ENCODE measurements at places on chromosomes 4 and X.

- H3K27ac ChIP-seq: no peak overlapping the region
- no peaks in the 10 kb centered on the region for H3K27me3 ChIP-seq
- DNase-seq: no peak
- no peaks in the 10 kb centered on the region for H3K36me3 ChIP-seq
- H3K4me3 ChIP-seq: no peak overlapping the region
- no peaks in the 10 kb centered on the region for H3K4me1 ChIP-seq
Observed at GRCh38 chr4:22417408-22417807, 98.5 kb downstream of the ADGRA3 start.

GRCh38 chr4:96827086-96827485 lies 987.2 kb downstream of the PDHA2 start:
- H3K4me3 ChIP-seq: no peak overlapping the region
- no peaks in the 10 kb centered on the region for H3K36me3 ChIP-seq
- no peak overlapping the region for H3K27ac ChIP-seq
- peaks cover 1% of the 10 kb centered on the region for H3K4me1 ChIP-seq

GRCh38 chr4:176300565-176300964 lies 19.2 kb upstream of the SPCS3 start:
- no peaks in the 10 kb centered on the region for H3K27me3 ChIP-seq
- H3K36me3 ChIP-seq: no peaks in the 10 kb centered on the region
- H3K4me1 ChIP-seq: no peaks in the 10 kb centered on the region

DNA sequence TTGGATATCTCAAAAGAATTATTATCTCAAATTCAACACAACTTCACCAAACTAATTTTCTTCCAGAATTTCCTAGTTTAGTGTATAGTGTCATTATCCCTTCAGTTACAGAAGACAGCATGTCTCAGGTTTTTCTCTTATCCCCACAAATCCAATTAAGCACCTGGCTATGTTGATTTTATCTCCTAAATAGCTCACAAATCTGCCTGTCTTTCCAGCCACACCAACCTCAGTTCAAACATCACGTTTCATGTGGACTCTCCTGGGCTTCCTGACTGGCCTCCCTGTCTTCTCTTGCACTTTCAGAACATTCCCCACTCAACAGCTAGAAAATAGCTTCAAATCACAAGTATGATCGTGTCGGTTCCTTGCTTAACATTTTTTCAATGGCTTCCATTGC lies 14.8 kb downstream of the STK32B start:
- no peaks in the 10 kb centered on the region for H3K4me1 ChIP-seq
- no peak for DNase-seq
- H3K27ac ChIP-seq: no peak overlapping the region
- H3K4me3 ChIP-seq: no peak overlapping the region
- no peaks in the 10 kb centered on the region for H3K27me3 ChIP-seq
- no peaks in the 10 kb centered on the region for H3K36me3 ChIP-seq

DNA sequence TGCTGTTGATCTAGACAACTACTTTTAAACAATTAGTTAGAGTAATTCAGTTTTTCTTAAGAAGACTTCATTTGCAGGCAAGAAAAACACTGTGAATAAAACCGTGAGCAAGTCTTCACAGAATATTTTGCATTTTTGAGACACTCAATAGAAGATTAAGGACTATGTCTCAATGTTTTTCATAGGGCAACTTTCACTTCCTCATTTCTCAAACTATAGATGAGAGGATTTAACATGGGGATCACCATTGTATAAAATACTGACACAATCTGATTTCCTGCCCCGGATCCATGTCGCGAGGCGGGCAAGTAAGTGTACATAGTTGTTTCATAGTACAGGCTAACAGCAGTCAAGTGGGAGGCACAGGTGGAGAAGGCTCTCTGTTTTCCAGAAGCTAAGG lies 108.8 kb upstream of the IGSF1 start:
- no peak overlapping the region for H3K4me3 ChIP-seq
- no peaks in the 10 kb centered on the region for H3K36me3 ChIP-seq
- H3K4me1 ChIP-seq: no peaks in the 10 kb centered on the region
- no peak overlapping the region for H3K27ac ChIP-seq
- no peaks in the 10 kb centered on the region for H3K27me3 ChIP-seq

DNA sequence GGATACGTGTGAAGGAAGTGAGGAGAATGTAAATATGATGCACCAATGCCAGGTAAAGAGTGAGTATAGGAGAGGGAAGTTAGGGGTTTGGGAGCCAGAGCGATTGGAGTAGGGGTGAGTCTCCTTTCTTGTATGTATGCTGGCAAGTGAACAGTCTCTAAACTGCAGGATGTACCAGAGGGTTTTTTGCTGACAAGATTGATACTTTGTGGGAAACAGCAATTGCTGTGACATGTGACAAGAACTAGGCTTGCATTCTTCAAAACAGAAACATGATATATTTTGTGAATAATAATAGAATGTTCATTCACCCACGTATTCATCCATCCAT lies 706 bp downstream of the CHIC1 start:
- no peak overlapping the region for H3K27ac ChIP-seq
- peak overlapping the region; percentile 60 for H3K4me3 ChIP-seq
- no peak for DNase-seq
- no peaks in the 10 kb centered on the region for H3K27me3 ChIP-seq
- no peaks in the 10 kb centered on the region for H3K4me1 ChIP-seq
- H3K36me3 ChIP-seq: no peaks in the 10 kb centered on the region

DNA sequence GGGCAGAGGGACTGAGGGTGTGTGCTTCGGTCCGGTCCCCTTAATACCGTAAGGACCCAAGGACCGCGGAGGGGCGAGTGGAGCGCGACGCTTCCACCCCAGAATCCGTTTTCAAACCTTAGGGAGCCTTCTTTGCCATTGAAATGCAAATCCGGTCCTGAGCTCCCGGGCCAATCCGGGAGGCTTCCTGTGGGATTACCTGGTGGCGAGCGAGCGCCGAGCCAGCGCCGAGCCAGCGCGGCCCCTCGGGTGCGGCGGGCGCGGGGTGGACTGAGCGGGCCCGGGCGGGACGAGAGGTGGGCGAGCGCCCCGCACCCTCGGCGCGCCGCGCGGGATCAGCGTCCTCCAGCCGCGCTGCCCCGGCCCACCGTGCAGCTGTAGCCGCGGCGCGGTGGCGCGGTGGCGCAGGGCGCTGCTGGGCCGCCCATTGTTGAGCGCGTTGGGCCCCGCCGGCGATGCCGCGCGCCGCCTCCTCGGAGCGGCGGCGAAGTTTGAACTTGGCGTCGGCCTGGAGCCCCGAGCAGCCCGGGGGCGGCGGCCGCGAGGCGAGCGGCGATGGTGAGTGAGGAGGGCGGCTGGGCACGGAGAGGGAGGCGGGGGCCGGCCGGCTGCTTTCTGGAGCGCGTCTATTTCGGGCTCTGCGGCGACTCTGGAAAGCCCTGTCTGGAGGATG lies 208.7 kb downstream of the SOWAHB start:
- H3K36me3 ChIP-seq: no peaks in the 10 kb centered on the region
- no peaks in the 10 kb centered on the region for H3K27me3 ChIP-seq
- H3K4me1 ChIP-seq: no peaks in the 10 kb centered on the region
- peak overlapping the region; percentile 54 for H3K4me3 ChIP-seq
- DNase-seq: peak; percentile 54

DNA sequence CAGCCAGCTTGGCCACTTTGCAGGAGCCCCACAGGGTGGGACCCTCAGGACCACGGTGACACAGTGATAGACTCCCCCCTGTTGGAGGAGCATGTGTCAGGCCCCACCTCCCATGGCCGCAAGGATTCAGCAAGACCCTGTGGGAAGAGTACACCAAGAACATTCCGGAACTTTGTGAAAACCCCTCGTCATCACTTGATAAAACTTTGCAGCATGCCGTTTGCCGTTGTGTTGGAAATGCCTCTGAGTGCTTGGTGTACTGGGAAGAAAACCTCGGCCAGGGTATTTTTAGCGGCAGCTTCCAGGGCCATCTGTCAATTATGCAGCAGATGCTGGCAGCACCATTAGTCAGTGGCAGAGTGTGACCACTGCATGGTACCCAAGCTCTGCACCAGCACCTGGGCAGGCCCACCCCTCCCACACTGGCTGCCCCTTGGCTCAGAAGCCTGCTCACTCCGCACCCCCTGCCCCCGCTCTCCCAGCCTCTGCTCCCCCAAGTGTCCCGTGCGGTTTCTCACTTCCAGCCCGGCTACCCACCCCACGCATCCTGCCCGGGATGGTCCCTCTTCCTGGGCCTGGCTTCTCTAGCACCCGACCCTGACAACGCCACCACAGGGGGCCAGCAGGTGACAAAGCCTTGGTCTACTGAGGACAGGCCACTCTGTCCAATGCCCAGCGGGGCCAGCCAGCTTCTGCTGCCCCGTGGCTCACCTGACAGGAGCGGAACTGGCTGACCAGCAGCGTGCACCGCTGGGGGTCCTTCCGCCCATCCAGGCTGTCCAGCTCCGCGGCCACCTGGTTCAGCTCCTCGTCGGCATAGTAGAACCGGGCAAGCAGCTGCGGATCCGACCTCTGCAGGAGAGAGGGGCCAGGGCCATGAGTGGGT lies 65.0 kb downstream of the ZFYVE28 start:
- no peaks in the 10 kb centered on the region for H3K27me3 ChIP-seq
- H3K36me3 ChIP-seq: no peaks in the 10 kb centered on the region
- no peak overlapping the region for H3K4me3 ChIP-seq

DNA sequence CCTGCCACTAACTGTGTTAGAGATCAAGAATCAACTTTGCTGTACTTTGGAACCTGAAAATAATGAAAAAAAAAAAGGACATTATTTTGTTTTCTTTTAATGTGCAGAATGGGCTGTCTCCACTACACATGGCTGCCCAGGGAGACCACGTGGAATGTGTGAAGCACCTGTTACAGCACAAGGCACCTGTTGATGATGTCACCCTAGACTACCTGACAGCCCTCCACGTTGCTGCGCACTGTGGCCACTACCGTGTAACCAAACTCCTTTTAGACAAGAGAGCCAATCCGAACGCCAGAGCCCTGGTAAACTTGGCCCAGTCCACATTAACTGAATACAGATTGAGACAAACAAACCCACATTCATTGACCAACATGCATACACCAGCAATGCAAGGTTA lies 206.2 kb downstream of the ANK2 start:
- H3K36me3 ChIP-seq: no peaks in the 10 kb centered on the region
- no peaks in the 10 kb centered on the region for H3K4me1 ChIP-seq
- H3K4me3 ChIP-seq: no peak overlapping the region
- H3K27ac ChIP-seq: no peak overlapping the region

DNA sequence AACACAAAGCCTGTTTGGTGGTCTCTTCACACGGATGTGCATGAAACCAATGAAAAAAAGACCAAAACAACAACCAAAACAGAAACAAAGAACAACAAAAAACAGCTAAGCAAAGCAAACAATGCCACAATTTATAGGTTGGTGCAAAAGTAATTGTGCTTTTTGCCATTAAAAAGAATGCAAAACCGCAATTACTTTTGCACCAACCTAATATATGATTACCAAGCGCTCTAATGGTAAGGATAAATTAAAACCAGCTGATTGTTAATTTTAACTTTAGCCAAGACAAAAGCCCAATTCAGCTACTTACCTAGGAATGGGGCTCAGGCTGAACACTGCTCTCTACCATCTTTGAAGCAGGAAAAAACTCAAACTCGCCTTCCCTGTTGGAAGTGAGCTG lies 29.4 kb upstream of the TMSB4X start:
- DNase-seq: no peak
- H3K36me3 ChIP-seq: no peaks in the 10 kb centered on the region
- H3K27me3 ChIP-seq: no peaks in the 10 kb centered on the region
- peaks cover 7% of the 10 kb centered on the region for H3K4me1 ChIP-seq
- H3K4me3 ChIP-seq: no peak overlapping the region

DNA sequence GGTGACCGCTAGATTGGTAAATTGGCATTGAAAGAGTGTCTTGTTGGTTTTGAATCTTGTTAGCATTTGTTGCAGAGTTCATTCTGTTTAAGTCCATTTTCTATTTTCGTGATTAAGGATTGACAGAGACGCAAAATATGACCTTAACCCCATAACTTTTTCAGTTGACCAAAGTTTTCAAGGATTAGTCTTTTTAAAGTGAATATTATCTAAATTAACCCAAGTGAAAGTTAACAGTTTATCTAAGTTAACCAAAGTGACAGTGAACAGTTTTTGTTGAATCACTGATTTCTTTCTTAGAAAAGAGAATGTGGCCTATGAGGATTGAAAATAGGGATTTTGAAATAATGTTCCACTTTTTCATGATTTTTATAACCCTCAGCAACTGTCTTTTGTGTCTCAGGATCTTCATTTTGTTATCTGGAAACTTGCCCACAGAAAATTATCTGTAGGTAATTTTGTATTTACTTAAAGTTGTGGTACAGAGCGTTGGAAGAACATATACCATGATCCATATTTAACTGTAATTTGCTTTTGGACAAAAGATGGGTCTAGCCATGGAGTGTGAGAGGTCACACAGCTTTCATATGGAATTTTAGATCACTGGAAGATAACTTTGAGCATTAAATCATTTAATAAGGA lies 3.3 kb downstream of the CPEB2 start:
- H3K36me3 ChIP-seq: no peaks in the 10 kb centered on the region
- no peak overlapping the region for H3K27ac ChIP-seq
- peak overlapping the region; percentile 98 for H3K4me3 ChIP-seq
- H3K27me3 ChIP-seq: no peaks in the 10 kb centered on the region

GRCh38 chr4:36123906-36124305 lies 120.4 kb downstream of the ARAP2 start:
- H3K4me1 ChIP-seq: no peaks in the 10 kb centered on the region
- DNase-seq: no peak
- no peaks in the 10 kb centered on the region for H3K27me3 ChIP-seq
- no peaks in the 10 kb centered on the region for H3K36me3 ChIP-seq

GRCh38 chrX:46791927-46792809 lies 33.2 kb upstream of the SLC9A7 start:
- no peak for DNase-seq
- H3K4me3 ChIP-seq: no peak overlapping the region
- no peak overlapping the region for H3K27ac ChIP-seq
- peaks cover 3% of the 10 kb centered on the region for H3K4me1 ChIP-seq
- no peaks in the 10 kb centered on the region for H3K36me3 ChIP-seq
- H3K27me3 ChIP-seq: no peaks in the 10 kb centered on the region

DNA sequence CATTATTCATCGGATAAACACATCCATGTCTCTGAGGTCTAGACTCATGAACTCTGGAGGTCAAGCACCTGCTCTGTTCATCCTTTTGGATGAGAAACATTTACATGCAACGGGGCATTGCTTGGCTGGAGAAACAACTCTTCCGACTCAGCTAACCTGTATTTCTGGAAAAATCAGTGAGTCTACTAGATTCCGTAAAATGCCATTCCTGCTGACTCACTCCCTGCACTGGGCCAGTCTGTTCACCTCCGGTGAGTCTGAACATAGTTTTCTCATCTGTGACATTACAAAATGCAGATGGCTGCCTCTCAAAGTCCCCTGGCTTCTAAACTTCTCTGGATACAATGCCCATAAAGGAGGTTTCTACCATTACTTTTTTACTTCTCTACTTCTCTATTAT lies 185.7 kb upstream of the HS3ST1 start:
- H3K27me3 ChIP-seq: no peaks in the 10 kb centered on the region
- H3K4me1 ChIP-seq: no peaks in the 10 kb centered on the region
- no peaks in the 10 kb centered on the region for H3K36me3 ChIP-seq
- H3K4me3 ChIP-seq: no peak overlapping the region

GRCh38 chrX:12971282-12972003 lies 3.5 kb upstream of the TMSB4X start:
- H3K4me3 ChIP-seq: no peak overlapping the region
- peak; percentile 50 for DNase-seq
- no peak overlapping the region for H3K27ac ChIP-seq
- H3K4me1 ChIP-seq: no peaks in the 10 kb centered on the region
